ENCODE measurements at places on chromosomes 4 and X. TPM values are rescaled to one million over a fixed set of nuclear protein-coding genes. Genes with fewer than 3 reads are reported as not detected.

DNA sequence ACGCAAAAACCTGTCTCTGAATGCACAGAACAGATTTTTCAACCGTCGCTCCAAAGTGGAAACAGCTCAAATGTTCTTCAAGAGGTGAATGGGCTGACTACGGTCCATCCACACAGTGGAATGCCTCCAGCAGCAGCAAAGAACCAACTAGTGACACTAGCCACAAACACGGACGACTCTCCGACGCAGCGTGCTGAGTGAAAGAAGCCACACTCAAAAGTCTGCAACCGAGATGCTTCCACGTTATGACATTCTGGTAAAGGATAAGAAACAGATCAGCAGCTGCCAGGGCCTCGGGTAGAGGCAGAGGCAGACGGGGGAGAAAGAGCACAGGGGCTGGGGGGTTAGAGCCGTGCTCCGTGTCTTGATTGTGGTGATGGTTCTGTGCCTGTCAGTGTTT, 125.2 kb downstream of the AFAP1 start:
- no peak for DNase-seq

DNA sequence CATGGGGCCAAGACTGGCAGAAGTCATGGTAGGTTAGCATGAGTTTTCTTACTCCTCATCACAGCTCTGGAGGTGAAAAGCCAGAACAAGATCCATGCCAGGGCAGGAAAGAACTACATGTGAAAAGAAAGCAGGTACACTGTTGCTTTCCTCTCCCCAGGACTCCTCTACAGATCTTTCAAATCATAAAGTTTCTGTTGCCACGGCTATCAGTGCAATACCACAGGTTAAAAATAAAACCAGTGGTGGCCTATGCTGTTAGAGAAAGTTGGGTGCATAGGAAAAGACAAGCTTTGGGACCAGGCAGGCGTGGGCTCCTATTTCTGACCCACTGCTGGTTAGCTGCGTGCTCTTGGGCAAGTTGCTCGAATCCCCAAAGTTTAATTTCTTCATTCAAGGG, 81.4 kb downstream of the SH3RF1 start:
- DNase-seq = no peak

- DNase-seq = no peak
Measured at GRCh38 chr4:97987019-97987648, 156.1 kb downstream of the STPG2 start.

GRCh38 chr4:14646831-14647230, 355.4 kb upstream of the CPEB2 start:
- no peak for DNase-seq

DNA sequence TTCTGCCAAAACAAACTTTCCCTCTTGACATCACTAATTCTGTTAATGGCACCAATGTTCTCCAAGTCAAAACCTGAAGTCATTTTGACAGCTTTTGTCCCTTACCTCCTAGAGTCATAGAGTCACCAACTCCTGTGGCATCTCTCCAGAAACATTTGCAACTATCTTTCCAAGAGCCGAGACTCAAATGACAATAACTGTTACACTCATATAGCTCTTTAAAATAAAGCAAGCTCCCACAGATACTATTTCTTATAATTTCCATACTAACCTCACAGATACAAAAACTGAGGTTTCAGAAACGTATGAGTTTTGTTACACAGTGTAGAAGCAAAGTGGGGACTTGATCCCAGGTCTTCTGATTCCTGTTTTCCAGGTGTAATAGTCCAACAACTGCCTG, 18.3 kb downstream of the GPRIN3 start:
- no peak for DNase-seq

DNA sequence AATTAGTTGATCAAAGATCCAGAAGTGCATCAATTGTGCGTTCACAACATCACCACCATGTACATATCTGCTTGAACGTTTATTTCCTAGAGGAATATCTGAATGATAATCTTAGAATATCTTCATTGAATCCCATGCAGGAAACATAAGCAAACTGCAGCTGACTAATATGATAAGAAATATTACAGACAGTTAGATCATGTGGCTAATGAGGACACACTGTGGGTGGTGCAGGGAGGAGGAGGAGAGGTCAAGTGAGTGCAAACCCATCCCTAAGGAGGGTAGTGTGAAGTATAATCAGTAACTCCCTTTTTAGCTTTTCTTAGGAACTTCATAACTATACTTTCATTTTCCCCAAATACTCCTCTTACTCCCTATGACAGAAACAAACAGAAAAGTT, 58.3 kb upstream of the HPGD start:
- DNase-seq = no peak

DNA sequence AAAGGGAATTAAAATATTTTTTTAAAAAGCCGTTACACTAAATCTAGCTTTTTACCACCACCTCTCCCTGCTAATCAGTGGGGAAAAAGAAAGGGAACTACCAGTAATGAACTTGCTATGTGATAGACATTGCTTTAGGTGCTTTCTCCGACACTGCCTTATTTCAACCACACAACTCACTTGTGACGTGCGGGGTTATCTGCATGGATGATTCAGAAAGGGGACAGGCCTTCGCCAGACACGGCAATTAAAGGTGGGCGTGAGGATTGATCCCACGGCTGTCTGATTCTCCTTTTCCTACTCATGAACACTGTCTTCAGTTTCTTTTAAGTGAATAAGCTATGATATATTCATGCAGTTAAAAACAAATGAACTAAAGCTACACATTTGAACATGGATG, 882 bp upstream of the CXCR3 start:
- peak; percentile 72 for DNase-seq

GRCh38 chrX:25968920-25969319, 169.2 kb upstream of the MAGEB18 start:
- DNase-seq = no peak

The JCHAIN gene
- total RNA-seq = not detected

- DNase-seq = no peak
Measured at GRCh38 chr4:111066001-111066400, 443.1 kb upstream of the PITX2 start.

- no peak for DNase-seq
Measured at GRCh38 chrX:19046343-19047215, 62.7 kb upstream of the PHKA2 start.

DNA sequence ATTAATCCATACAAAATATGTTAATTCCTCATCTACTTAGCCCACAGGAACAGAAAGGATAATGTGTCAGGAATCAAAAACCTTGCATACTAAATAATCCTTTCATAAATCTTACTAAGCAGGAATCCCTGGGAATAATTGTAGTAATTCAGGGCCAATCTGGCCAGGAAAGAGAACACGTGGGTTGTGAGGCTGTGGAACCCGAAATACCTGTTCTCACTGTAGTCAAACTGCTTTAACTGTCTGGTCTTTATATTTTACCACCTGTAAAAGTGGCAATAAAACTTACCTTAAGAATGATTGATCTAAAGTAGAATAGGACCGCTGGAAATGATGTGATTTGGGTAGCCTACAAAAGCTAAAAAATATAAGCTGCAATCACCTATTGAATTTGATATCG, 1620.9 kb downstream of the STIM2 start:
- DNase-seq = no peak

DNA sequence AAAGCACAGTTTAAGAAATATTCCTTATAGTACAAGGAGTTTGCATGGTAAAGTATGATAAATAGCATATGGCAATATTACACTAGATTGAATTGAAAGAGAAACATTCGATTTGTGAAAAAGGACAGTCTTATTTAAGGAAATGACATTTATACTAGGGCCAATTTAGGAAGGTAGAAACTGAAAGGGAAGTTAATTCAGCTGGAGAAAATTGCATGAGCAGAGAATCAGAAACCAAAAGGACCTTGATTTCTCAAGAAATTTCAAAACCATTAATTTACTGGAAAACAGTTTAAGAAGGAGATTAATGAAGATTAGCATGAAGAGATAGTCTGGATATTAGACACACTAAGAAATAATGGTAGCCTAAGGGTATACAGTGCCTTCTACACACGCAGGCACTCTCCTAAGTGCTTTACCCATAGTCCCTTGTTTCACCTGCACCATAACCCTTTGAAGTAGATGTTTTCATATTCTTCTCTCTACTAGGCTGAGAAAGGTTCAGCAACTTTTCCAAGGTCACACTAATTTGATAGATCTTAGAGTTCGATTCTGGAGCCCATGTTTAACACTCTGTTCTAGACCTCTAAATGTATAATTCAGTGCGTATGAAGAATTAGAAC, 259.1 kb upstream of the SLIT2 start:
- DNase-seq = no peak

DNA sequence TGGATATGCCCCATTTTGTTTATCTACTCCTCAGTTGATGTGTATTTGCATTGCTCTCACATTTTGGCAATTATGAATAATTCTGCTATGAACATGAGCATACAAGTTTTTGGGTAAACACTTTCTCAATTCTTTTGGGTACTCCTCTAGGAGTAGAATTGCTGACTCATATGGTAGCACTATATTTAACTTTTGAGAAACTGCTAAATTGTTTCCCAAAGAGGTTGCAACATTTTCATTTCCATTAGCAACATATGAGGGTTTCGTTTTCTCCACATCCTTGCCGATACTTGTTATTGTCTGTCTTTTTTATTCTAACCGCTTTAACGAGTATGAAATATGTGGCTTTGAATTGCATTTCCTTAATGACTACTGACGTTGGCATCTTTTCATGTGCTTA, 185.4 kb downstream of the TSPAN5 start:
- DNase-seq = no peak

DNA sequence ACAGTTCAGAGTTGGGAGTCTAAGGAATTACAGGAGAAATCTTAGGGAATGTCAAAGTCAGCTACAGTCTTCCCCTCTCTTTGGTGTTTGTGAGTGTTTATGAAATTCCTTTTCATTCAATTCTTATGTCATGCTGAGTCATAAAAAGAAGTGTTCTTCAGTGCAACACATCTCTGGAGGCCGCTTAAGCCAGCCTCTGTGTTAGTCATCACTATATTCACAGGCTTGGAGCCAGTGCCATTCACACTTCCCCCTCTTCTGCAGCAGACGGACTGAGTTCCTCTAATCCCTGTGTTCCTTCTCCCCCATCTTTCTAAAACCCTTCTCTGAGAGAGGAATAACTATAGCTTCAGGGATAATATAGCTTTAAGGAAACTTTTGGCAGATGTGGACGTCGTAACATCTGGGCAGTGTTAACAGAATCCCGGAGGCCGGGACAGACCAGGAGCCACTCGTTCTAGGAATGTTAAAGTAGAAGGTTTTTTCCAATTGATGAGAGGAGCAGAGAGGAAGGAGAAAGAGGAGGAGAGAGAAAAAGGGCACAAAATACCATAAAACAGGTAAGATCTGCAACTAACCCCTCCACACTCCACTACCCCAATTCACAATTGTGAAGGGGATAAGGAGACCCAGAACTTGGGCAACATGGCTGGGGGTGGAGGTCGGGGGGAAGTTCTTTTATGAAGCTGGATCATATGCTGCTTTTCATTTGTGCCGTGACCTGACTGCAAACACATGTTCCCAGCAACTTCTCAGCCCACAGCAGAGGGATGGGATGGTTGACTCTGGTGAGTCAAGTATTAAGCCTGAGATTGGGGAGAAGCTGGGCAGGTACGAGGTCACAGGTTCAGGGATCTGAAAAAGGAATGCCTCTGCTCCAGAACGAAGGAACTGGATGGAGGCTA, at the start of gene SRPX2:
SRPX2 (plus strand) TSS at position 244 of the 905 bp plus-strand sequence. CDS start 2,124 bp downstream, outside the sequence.
- no peak for DNase-seq

- no peak for DNase-seq
Measured at GRCh38 chrX:10598540-10598939, 21.8 kb downstream of the MID1 start.

- DNase-seq = no peak
Measured at GRCh38 chr4:17098996-17099395, 200.6 kb upstream of the LDB2 start.

The HAUS3 gene
- total RNA-seq = 23.8 TPM

- no peak for DNase-seq
Measured at GRCh38 chr4:172881645-172882044, 287.0 kb upstream of the GALNT7 start.

DNA sequence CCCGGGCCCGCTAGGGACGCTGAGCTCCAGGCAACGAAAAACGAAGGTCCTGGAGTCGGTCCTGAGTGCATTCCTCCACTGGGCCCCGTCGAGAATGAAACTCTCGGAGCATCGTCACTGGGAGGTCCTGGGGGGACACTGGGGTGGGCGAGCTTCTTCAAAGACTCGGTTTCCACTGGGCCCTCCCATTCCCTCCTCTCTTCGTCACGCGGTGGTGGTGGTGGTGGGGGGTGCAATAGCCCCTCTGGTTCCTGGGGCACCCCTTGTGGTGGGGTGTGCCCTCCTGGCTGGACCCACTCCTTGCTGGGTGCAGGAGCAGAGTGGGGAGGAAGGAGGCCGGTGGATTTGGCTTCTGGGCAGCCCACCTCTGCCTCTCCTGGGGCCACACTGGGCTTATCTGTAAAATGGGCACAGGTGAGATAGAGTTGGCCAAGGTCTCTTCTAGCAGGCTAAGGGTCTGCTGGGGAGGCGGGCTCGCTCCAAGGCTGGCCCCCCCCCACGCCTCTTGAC, 12.9 kb downstream of the HMX1 start:
- no peak for DNase-seq

DNA sequence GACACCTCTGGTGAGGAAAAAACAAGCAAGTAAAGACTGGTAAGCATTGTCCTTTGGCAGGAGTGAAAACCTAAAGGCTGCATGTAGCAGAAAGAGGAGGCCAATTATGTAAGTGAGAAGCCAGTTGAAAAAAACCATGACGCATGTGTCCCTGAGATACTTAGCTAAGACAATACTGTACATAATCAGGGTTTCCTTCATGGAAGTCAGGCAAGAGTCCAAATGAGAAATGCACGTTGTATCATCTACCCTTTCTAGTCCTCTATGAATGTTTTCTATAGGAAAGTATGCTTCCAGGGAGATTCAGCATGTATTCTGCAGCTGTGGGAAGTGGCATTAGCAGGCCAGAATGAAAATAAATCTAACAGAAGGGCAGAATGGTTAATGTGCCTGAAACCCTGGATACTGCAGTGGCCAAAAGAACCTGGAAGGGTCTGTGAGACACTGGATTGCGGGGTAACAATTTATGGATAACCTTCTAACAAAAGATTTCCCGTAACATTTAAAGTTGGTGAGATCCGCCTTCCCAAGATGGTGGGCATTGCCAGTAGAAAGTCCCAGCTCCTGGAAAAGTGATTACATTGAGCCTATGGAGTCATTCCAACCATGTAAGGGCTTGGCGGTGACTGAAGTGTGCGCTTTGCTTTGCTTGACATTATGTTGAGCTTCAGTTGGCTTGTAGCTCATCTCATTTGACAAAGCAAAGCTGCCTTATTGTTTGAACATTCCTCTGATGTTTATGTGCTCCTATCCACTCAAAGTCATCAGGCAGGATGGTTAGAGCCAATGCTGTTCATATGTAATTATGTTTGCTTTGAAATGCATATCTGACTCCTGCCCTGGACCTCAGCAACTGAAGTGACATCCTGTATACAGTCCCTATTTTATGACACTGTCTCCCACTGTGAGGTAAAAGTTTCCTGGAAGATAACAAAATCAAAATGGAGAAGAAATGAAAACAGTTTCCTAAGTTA, 200.4 kb downstream of the ARHGAP24 start:
- no peak for DNase-seq

- no peak for DNase-seq
Measured at GRCh38 chr4:185217408-185217975, 8.1 kb downstream of the SNX25 start.

- DNase-seq = no peak
Measured at GRCh38 chr4:43567644-43568043, 675.1 kb downstream of the GRXCR1 start.

The EMCN gene
- not detected for total RNA-seq

The PDCL2 gene
- not detected for total RNA-seq

Measured in CD8-positive, alpha-beta memory T cell (primary cell).